ENCODE measurements at places on chromosomes 6 and 20. TPM values are rescaled to one million over a fixed set of nuclear protein-coding genes. Genes with fewer than 3 reads are reported as not detected.

Gene COL9A1
- not detected for total RNA-seq

Gene SLC39A7
- total RNA-seq, result 169 TPM

Gene KCNK5
- total RNA-seq, result not detected

Gene ABHD16B
- not detected for total RNA-seq

Gene SMOC2
- under 0.01 TPM for total RNA-seq

Gene PRRT1
- total RNA-seq, result 0.18 TPM

Gene UBD
- total RNA-seq, result not detected

Gene SAMD3
- total RNA-seq, result 11.8 TPM

Gene E2F1
- 1.5 TPM for total RNA-seq

Gene WFDC12
- not detected for total RNA-seq

Gene APOBEC2
- not detected for total RNA-seq

Gene OPRM1
- total RNA-seq, result not detected

Gene CRIP3
- total RNA-seq, result not detected

Gene PRRC2A
- total RNA-seq, result 18.6 TPM

Gene SPAG4
- total RNA-seq, result 22.0 TPM

Gene CHRNA4
- total RNA-seq, result not detected

Gene EIF2S2
- total RNA-seq, result 108 TPM

Gene NEURL2
- 5.9 TPM for total RNA-seq

Gene POPDC3
- 8.2 TPM for total RNA-seq

Gene HSP90AB1
- 262 TPM for total RNA-seq

Gene RAD21L1
- total RNA-seq, result 0.14 TPM

Gene EYS
- total RNA-seq, result 0.28 TPM

Gene PSORS1C2
- total RNA-seq, result not detected

Gene TMEM30A
- 194 TPM for total RNA-seq

Gene MLN
- total RNA-seq, result not detected

Measured in smooth muscle cell of bladder (primary cell).